ENCODE measurements at places on chromosomes 6 and 20.

- no peak for DNase-seq
Observed at GRCh38 chr6:151379933-151380847, 11.2 kb downstream of the ZBTB2 start.

DNA sequence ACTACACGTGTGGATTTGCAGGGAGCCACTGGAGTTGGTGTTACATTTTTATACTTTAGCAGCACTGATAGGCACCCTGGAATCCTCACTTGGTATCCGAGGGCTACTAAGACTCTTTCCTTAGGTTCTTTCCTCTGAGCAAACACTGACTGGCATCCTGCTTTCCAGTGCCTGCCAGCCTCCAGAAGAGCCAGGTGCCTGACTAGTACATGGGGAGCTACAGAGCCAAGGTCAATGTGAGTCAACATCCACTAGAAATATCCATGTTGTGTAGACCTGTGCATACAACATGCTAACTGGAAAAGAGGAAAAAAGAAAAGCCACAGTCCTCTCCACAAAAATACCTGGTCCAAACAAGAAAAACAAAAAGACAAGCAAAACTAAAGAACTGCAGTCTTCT lies 5.9 kb downstream of the TUBB1 start:
- no peak for DNase-seq

- DNase-seq: no peak
Observed at GRCh38 chr6:91879386-91879995, 1292.6 kb upstream of the MAP3K7 start.

DNA sequence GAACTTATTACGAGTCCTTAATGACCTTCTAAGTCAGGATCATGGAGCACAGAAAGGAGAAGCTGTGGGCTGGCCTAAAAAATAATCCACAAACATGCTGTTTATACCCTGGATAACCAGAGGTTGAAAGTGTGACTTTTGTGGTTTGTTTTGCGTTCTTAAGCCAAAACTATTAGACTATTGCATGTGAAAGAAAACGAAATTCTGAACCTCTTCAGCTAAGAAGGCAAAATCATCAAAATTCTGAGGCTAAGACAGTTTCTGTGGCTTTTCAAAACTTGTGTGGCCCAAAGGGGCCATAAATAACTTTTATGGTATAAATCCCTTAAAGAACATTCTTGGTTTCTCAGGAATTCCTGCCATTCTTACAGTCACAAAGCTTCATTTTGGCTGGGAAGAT lies 251.0 kb downstream of the UST start:
- DNase-seq: peak; percentile 88

- DNase-seq: no peak
Observed at GRCh38 chr6:68559070-68559469, 76.0 kb upstream of the ADGRB3 start.

- no peak for DNase-seq
Observed at GRCh38 chr6:33790910-33791309, 2.0 kb upstream of the LEMD2 start.

GRCh38 chr20:49361862-49362660 lies 84.2 kb upstream of the ZNFX1 start:
- no peak for DNase-seq

DNA sequence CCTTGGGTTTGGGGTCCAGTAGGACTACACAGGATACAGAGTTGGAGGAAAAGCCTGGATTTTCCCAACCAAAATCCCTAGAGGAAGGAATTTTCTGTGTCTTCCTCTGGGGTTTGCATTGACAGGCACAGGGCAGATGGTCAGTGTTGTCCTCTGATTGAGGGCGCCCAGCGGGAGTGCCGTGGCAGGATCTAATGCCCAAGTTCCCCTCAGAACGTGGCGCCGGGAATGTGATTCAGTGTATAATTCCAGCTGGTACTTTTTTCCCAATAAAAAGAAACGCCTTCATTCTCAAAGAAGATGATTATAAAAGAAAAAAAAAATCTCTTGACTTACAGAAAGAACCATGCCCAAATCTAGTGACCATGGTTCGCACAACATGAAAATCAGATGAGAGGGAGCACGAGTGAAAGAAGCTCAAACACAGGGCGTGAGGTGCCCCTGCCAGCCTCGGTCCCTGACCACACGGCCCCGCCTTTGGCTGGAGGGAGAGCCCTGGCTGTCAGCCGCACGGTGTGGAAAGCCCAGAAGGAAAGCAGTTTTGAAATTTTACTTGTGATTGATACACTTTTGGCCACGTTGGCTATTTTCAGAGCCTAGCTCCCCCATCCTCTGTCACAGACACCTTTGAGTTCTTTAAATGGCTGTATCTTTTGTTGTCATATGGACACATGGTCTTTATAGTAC lies 31.6 kb downstream of the VEGFA start:
- DNase-seq: no peak

DNA sequence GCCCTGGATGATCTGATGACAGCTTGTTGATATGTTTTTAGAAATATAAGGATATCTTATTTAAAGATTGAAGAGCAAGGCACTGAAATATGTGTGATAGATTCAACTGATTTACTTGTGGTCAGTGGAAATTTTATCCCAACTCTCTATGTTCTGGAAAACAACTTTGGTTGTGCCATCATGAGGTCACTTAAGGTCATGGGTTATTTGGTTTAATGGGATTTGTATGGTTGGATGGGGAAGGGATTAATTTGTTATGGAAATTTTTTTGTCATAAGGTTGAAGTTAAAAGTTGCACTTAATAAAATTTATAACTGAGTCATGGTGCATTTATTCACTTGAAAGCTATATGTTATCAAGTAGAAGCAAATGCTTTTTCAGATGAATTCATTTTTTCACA lies 214.3 kb upstream of the LAMP5 start:
- DNase-seq: no peak

- no peak for DNase-seq
Observed at GRCh38 chr6:35435074-35435837, 16.9 kb upstream of the FANCE start.

DNA sequence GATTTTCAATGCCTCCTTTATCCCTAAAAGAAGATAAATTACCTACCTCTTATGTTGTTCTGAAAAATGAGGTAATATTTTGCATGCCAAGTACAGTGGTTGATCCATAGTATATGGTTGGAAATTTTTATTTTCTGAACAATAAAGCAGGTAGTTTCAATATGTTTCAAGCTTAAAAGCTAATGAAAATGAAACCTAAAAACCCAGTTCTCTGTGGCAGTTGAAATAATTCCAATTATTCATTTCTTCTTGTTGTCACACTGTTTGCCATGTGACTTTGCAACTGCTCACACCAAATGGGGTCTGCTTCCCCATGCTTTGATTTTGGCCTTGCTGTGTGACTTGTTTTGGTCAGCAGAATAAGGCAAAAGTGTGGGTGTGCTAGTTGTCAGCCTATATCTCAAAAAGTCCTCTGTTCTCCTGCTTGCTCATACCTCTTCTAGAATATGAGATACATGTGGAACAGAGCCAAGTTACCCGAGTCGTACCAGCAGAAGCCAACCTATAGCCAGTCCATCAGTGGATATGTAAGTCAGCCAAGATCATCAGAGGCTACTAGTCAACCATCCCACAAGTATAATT lies 197.2 kb upstream of the THEMIS start:
- DNase-seq: no peak

DNA sequence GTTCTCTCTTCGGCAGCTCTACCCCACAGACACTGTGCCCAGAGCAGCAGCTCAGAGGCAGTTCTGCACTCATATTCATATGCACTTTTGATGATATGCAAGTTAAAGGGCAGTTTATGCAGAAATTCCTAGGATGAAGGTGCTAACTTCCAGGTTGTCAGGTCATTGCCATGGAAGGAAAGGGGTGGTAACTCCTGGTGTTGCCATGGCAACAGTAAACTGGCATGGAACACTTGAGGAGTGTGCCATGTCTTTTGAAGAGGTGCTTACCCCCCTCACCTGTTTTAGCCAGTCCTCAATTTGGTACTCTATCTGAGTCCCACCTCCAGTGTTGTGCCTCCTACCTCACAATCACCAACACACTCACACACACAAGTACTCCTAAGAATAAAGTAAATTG lies 539.4 kb upstream of the BTBD3 start:
- no peak for DNase-seq

- no peak for DNase-seq
Observed at GRCh38 chr6:125927761-125928160, 28.8 kb upstream of the HINT3 start.

- DNase-seq: peak; percentile 88
Observed at GRCh38 chr20:62952373-62952967, at the start of gene SLC17A9. Gene SLC17A9, plus strand, starts transcription at chr20:62952709. Its CDS starts 122 bp downstream, at chr20:62952831.

GRCh38 chr20:23205611-23206041 lies 119.5 kb upstream of the CD93 start:
- no peak for DNase-seq
